ENCODE measurements at places on chromosomes 13 and 19.

DNA sequence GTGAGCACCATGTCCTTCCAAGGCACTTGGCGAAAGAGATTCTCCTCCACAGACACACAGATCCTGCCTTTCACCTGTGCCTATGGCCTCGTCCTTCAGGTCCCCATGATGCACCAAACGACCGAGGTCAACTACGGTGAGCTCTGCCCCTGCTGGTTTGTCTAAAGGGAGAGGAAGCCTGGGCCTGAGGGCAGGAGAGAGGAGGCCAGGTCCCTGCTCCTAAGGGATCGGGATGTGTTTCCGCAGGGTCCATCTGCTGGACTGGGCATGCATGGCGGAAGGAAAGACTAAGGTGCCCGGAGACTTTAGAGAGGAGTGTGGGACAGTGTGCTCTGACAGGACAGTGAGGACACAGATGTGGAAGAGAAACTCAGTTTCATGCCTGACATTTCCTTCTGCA, 7.6 kb downstream of the SERPINE3 start:
- DNase-seq, result no peak

DNA sequence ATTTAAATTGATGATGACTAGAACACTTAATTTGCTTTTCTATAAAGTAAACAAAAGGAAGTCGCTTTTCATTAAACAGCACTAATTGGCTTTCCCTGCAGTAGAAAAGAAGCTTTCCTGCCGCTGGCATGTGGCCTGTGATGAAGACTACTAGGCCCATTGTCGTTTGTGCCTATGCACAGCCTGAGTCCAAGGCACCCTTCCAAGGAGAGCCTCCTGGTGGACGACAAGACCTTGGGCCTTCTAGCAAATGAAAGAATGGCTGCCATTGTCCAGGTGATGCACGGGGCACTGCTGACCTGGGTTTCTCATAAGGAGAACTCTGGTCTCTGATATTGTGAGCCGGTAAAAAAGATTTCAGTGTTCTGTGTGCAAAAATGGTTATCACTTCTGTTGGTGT, 233.0 kb downstream of the COL4A1 start:
- no peak for DNase-seq

GRCh38 chr13:113080901-113081521, 24.6 kb upstream of the F7 start:
- DNase-seq, result no peak

DNA sequence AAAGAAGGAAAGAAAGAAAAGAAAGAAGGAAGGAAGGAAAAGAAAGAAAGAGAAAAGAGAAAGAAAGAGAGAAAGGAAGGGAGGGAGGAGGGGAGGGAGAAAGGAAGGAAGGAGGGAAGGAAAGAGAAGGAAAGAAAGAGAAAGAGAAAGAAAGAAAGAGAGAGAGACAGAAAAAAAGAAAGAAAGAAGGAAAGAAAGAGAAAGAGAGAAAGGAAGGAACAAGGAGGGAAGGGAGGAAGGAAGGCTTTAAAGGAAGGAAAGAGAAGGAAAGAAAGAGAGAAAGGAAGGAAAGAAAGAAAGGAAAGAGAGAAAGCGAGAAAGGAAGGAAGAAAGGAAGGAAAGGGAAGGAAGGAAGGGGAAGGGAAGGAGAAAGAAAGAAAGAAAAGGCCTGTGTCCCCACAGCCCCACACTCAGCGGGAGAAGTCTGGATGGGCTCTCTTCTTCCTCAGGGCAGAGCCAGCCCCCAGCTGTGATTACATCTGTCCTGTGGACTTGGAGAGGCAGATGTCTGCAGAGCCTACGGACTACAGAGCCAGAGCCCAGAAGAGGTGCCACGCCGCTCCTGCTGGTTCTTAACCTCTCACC, 9.6 kb downstream of the PTPRH start:
- DNase-seq, result no peak

GRCh38 chr13:28532388-28533124, 37.6 kb upstream of the FLT1 start:
- no peak for DNase-seq

- no peak for DNase-seq
Observed at GRCh38 chr13:48483575-48483974, 49.3 kb downstream of the RCBTB2 start.

GRCh38 chr19:30268601-30269000, 103.6 kb upstream of the ZNF536 start:
- DNase-seq, result no peak

GRCh38 chr13:30158774-30159445, 148.4 kb downstream of the KATNAL1 start:
- DNase-seq, result no peak

DNA sequence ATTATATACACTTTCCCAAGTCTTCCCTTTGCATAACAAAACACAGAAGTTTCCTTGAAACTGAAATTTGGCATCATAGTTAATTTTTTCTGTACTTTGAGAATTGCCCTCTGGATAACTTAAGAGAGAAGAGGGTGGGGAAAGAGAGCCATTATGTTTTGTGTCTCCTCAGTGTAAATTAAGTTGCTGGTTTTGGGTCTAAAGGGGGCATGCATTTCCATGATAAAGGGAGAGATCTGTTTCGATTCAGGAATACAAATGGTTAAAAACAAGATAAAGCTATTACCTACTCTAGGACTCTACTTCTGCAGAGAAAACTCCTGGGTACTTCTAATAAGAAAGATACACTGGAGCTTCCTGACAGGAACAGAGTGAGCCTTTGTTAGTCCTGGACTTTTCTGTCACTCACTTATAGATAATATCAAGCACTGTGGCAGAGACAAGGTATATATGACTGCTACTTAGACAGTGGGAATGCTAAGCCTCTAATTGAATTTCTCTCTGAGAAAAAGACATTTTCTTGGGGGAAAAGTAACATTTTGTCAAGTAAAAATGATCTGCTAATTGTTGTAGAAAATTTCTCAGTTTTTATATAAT, 142.8 kb upstream of the PCDH9 start:
- DNase-seq, result no peak

- no peak for DNase-seq
Observed at GRCh38 chr13:24287748-24288287, 21.6 kb upstream of the C1QTNF9 start.

DNA sequence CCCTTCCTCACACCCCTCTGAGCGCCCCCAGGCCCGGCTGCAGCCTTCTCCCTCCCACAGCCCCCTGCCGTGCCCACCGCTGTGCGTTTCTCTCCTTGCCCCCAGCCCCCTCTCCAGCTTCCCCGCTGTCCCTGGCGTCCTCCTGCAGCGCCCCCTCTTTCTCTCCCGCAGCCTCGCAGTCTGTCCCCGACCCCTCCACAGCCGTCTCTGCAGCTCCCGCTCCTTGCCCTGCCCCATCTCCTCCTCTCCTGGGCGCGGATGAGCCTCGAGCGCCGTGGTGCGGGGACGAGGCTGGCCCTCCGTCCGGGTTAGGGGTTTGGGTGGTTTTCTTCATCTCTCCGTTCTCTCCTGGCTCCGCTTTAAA, 1.1 kb downstream of the KMT5C start:
- no peak for DNase-seq

- no peak for DNase-seq
Observed at GRCh38 chr13:45851171-45851921, at the start of gene SIAH3. Gene SIAH3, minus strand, starts transcription at chr13:45851753. Its CDS starts 124 bp downstream, at chr13:45851629.

DNA sequence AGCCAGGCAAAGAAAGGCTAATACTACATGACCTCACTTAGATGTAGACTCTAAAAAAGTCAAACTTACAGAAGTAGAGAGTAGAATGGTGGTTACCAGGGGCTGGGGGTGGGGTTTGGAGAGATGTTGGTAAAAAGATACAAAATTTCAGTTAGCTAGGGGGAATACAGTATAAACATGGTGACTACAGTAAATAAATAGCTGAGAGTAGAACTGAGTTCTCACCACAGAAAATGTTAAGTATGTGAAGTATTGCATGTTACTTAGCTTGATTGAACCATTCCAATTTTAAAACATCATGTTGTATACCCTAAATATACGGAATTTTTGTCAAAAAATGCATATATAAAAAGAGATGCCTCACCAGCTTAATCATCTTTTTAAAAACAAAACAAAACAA, 67.5 kb upstream of the DOCK9 start:
- no peak for DNase-seq

GRCh38 chr13:96490496-96490989, 400.6 kb downstream of the HS6ST3 start:
- DNase-seq, result no peak

- DNase-seq, result no peak
Observed at GRCh38 chr13:105177265-105177900, 1358.1 kb downstream of the EFNB2 start.

- DNase-seq, result no peak
Observed at GRCh38 chr19:29812080-29812880, 489 bp downstream of the CCNE1 start.

Measured in HS-5 (cell line).